ENCODE measurements at places on chromosomes 11 and 22.

DNA sequence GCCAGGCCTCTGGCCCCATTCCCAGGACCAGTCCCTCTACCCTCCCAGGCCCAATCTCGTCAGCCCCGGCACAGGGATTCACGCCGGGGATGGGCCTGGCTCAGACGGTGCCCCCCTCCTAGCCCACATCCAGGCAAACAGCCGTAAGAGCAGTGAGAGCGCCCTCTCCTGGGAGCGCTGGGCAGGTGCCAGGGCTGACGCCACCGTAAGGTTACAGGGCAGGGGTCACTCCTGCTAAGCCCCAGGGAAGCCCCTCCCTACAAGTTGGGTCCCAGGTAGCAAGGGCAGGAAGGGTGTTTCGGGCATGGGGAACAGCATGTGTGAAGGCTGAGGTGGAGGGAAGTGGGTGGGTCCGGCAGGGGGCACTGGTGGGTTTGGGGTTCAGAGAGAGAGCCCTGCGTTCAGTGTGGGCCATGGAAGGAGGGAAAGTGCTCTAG, 19.2 kb upstream of the PPARA start:
- DNase-seq: no peak

- DNase-seq: peak; percentile 65
These were observed 829 bp upstream of the ZBED5 start for GRCh38 chr11:10858439-10859325.

DNA sequence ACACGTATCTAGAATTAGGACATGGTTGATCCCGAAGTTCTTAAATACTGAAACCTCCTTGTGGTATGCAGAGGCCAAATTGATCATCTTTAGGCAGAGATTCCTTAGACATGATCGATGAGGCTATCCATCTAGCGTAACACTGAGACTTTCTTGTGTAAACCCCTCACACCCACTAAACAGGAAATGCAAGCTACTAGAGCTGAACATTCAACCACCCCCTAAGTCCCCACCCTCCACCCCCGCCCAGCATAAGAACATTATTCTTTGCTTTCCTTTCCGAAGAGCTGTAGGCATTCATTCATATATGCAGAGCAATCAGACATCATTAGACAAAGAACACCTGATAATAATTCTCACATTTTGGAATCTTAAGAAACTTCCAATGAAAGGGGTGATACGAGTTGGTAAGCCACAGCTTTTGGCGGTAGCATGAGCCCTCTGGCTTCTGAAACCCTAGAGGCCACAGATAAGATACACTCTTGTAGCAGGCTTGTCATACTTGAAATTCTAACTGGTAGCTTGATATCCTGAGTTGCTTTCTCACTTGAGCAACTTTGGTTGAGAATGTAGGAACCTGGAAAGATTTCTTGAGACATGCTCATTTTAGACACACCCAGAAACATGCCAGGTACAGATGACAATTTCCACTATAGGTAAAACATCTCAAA, 42.2 kb downstream of the FLI1 start:
- no peak for DNase-seq

DNA sequence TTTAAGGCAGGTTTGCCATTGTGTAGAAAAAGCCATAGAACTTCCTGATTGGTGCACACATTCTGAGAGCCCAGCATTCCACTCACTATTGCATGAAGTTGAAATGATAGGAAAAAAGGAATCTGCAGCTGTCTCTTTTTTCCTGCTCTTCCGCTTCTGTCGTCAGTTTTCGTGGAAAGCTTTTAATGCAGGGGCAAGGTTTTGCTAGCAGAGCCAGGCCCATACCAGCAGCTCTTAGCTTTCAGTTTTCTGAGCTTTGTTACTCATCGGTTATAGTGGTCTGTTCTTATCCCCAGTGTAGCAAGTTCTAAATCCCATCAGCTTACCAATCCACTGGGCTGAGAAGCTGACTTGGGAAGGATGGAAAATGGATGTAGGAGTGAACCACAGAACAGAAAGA, 162.9 kb upstream of the TTC12 start:
- DNase-seq: no peak

DNA sequence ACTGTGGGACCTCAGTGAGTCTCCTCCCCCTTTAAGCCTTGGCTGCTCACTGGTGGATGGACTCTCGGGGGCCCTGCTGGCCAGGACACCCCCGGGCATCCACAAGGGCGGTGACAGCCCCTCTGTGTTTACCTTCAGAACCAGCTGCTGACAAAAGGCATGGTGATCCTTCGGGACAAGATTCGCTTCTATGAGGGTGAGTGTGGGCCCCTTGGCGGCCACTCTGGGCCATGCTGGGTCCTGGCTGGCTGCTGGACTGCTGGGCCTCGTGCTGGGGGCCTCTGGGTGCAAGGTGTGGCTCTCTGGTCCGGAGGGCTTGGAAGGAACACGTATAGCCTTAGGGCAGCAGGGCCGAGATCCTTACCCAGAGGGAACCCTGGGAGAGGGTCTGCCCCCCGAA, 24.4 kb downstream of the PRR5 start:
- DNase-seq: no peak

GRCh38 chr11:74592063-74592440, 330 bp upstream of the POLD3 start:
- no peak for DNase-seq

- DNase-seq: no peak
These were observed 3.1 kb upstream of the MMP8 start for GRCh38 chr11:102727890-102728289.

DNA sequence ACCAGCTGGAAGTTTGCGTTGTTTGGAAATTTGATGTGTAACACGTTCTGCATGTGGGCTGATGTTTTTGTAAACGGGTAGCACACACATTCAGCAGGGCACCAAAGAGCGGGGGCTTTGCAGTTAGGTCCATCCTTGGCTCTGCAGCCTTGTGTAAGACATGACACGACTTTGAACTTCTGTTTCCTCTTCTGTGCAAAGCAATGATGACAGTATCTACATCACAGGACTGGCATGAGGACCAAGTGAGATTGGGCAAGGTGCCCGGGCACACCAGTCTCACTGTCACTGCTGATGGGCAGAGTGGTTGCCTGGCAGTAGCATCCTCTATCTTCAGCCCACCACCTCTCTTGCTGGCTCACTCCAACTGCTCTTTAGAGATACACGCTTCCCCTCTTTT, 3.3 kb downstream of the TCN2 start:
- no peak for DNase-seq

- no peak for DNase-seq
These were observed 2.1 kb downstream of the C11orf16 start for GRCh38 chr11:8930456-8931175.

DNA sequence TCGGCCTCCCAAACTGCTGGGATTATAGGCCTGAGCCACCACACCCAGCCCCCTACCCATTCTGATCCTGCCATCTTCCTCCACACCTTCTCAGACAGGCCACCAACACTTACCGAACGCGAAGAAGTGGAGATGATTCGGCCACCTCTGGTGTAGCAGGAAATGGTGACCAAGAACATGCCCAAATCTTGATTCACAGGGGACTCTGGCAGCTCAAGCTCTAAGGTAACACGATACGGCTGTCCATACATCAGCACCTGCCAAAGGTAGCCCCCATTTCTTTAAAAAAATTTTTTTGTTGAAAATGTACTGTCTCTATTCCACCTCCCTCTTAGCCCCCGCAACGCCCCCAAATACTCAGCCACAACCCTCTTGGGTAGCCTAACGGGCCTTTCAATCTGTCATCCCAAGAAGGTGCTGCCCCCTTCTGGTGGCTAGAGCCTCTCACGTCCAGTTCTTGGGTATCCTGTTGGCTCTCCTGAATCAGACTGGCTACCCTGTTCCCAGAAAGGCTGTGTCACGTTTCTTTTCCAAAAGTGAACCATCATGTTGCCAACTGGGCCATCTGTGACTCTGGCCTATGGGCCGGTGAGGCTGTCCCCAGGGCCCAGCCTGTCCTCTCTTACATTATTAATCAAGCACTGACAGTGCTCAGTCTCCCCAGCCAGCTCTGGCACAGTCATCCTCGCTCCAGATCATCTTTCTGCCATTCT, 5.3 kb upstream of the LRRN4CL start:
- DNase-seq: peak; percentile 92

GRCh38 chr22:42760806-42761565, 40.3 kb upstream of the A4GALT start:
- DNase-seq: no peak

- no peak for DNase-seq
These were observed 194.0 kb upstream of the CADM1 start for GRCh38 chr11:115698243-115698642.

- DNase-seq: no peak
These were observed 6.6 kb downstream of the TSPAN4 start for GRCh38 chr11:849104-849824.

DNA sequence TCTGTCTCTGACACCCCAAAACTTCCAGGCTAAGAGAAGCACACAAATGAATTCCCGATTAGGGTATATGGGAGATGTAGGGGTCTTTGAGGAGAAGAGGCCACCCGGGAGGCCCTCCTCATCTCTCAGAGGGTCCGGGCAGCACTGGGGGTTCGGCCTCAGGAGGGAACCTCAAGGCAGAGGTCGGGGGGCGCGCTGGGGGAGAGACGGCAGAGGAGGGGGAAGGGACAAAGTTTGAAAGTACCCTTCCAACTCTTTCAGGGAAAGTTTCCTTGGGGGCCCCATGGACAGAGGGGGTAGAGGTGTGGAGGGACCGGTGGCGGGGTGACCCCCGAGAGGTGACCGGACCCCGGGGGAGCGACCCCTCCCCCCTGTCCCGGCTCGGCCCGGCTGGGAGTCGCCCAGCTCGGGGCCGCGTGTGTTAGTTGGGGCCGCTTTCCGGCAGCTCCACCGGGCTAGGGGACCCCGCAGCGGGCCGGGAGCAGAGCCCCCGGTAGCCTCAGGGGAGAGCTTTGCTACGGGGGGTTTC, 3.3 kb upstream of the GCAT start:
- DNase-seq: peak; percentile 58

DNA sequence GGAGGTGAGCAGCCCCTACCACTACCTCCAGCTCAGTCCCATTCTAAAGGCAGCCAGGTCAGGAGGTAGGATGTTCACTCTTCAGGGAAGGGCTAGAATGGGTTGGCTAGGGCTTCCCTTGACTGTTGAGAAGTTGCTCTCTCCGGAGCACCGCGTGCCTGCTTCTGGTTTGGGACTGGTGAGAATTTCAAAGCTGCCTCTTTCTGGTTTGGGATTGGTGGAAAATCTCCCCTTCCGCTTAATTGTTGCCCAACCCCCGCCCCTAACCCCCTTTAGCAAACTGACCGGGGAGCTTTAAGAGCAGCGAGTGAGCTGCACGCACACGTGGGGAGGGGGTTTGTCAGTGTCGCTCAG, 686 bp downstream of the USP2 start:
- DNase-seq: no peak

GRCh38 chr11:68709062-68709461, 24.7 kb downstream of the GAL start:
- DNase-seq: no peak

DNA sequence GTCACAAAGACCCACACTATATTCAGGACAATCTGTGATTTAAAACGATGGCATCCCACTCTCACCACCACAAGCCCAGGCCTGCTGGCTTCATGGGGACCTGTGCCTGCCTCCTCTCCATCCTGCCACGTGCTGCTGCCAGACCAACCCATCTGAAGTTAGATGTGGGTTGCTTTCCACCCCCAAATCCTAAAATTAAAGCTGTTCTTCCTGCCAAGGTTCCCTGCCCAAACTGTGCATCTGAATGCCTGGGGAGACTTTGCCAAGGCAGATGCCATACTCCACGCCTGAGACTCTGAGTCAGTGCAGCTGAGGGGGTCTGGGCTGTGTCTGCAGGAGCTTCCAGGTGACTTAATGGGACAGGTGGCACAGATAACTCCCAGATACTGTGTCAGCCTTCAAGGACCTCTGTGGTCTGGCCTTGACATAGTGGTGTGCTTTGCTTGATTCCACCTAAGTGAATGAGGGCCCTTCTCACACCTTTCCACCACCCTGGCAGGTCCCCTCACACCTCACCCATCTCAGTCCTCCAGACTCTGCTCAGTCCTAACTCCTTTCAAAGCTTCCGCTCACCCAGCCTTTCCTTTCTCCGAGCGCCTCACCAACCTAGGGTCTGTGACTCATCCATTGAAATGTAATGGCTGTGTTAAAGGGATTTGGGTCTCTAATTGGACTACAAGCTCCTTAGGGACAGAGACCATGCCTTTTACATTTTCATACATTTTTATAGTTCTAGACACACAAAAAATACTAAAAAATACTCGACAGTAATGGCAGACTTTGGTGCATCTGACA, 18.6 kb downstream of the ADAMTS8 start:
- no peak for DNase-seq

- DNase-seq: peak; percentile 43
These were observed 9.2 kb downstream of the TCF20 start for GRCh38 chr22:42261296-42261695.

GRCh38 chr22:46484861-46485595, 52.4 kb downstream of the CELSR1 start:
- peak; percentile 3 for DNase-seq

GRCh38 chr11:34226210-34226609, 120.8 kb downstream of the NAT10 start:
- no peak for DNase-seq

GRCh38 chr22:41770715-41771468, 29.6 kb upstream of the CCDC134 start:
- no peak for DNase-seq

- DNase-seq: no peak
These were observed 37.7 kb upstream of the DMC1 start for GRCh38 chr22:38607680-38608079.

DNA sequence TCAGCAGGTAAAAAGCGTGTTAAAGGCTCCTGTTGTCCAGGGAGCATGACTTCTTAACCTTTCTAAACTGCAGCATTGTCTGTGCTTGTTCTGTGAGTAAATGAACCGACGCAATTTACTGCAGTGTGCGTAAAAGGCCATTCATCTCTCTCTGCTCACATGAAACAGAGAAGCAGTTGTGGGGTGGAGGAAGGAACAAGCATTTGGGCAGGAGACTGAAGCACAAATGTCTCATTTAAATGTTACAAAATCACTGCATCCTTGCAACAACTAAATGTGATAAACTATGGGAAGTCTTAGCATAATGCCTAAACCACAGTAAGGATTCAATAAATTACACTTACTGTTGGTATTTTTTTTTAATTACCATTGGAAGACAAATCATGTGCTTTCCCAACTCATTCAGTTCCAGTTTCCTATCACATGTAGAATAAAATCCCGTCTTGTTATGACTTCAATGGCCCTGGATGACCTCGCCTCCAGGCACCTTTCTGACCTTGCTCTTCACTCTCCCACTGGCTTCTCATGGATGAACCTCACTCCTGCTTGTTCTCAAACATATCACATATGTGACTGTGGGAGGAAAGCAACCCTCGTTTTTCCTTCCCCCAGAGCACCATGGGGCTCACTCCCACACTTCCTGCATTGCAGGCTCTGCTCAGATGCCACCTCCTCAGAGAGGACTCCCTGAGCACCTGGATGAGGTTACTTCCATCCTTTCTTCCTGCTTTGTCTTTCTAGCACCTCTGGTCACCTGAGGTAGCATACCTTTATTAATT, 21.6 kb upstream of the RFPL2 start:
- DNase-seq: no peak
